ENCODE measurements at places on chromosomes 12 and 14.

DNA sequence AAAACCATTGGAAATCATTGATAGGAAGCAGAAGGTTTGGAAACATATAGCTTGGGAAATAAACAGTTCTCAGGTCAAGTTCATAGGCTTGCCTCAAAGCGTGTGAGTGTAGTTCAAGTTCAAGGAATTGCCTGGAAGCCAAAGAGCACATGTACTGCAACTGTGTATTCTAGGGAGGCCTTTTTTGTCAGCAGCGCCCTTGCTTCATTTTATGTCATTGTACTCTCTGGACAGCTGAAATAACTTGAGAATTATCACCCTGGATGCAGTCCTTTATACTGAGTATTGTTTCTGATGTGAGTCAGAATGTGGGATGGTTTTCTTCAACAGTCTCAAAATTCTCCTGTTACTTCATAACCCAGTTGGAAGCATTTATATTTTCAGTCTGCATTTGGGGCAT, 16.0 kb upstream of the EVL start:
- no peak for DNase-seq

- DNase-seq = no peak
These were observed 10.3 kb downstream of the KRT75 start for GRCh38 chr12:52423661-52424500.

DNA sequence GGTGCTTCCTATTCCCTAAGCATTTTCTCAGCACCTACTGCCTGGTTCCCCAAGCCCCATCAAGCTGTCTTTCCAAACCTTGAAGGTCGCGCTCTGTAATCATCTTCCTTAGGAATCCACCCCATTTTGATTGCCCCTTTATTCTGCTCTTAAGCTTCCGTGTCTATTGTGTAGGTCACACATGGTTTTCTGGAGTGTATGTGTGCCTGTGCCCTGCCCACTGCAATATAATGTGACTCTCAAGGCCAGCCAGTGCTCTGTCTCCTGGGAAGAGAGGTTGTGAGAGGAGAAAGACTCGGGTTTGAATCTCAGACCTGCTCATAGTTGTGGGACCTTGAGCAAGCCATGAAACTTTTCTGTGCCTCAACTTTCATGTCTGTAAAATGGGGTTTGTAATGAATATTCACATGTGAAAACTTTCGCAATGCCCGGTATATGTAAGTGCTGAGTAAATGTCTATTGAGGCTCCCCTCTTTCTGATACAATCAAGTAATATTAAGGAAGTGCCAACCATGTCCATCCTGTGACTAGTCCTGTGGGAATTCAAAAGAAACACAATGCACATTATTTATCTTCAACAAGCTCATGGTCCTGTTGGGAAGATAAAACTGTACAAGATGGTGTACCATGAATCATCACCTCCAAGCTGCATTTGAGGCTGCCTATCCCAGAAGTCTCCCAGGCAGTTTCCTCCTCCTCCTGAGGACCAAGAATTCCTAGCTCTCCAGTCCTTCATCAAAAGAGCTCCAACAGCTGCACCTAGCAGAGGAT, 774 bp upstream of the KRT75 start:
- DNase-seq = no peak

- no peak for DNase-seq
These were observed 127.5 kb downstream of the PAPOLA start for GRCh38 chr14:96629558-96630222.

Data from activated naive CD4-positive, alpha-beta T cell treated with Interleukin-2 at 50 U/mL for 16 hours (primary cell).